ENCODE measurements at places on chromosomes 3 and 15.

- DNase-seq = no peak
Measured at GRCh38 chr3:22792533-22792932, 410.6 kb upstream of the UBE2E2 start.

- DNase-seq = no peak
Measured at GRCh38 chr15:77513226-77513625, 92.5 kb downstream of the HMG20A start.

- no peak for DNase-seq
Measured at GRCh38 chr3:17050506-17050905, 165.8 kb downstream of the PLCL2 start.

DNA sequence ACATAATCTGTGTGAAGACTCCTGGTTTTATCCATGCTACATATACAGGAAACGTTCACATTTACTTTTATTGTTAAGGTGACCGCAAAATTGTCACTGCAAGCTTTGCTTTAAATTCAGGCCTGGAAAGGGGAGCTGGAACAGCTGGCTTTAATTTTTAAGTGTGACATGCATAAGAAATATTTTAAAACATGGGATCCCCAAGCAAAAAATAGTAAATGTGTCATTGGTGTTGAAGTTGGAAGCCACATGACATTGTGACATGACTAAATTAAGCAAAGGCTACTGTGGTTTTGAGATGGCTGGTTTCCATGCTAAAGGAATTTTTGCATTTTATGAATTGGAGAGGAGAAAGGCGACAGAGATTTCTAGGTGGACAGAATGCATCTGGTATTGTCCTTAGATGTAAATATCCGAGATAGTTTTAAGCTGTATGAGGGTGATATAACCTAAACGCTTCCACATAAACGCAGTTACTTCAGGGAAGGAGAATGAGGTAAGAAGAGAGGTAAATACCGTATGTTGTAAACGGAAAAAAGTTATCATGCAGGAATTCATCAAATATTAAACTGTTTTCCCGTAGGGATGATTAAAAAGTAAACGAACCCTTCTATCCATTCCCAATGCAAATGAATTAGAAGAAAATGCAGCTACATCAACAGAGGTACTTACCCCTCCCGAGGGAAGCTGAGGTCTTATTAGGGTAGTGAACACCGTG is 927 bp upstream of the FYTTD1 start:
- DNase-seq = no peak

DNA sequence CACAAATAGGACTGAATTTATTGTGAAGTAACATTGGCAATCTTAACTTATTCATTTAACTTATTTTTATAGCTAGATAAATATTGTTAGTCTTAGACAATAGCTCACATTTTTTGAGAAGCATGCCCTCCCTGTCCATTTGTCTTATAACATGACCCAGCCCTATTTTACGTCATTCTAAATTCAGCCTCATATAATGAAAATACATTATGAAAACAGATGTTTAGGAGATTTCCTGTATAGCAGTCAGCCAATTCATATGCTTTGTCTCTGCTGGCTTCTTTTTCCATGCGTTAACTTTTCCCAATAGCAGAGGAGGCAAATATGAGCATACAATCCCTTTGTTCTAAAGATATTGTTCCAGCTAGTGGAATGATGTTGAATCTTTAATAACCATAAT is 29.3 kb downstream of the CD200 start:
- DNase-seq = no peak

GRCh38 chr3:124976383-124976782 is 41.8 kb upstream of the MUC13 start:
- no peak for DNase-seq

- no peak for DNase-seq
Measured at GRCh38 chr3:114060906-114061655, 4.5 kb downstream of the QTRT2 start.

DNA sequence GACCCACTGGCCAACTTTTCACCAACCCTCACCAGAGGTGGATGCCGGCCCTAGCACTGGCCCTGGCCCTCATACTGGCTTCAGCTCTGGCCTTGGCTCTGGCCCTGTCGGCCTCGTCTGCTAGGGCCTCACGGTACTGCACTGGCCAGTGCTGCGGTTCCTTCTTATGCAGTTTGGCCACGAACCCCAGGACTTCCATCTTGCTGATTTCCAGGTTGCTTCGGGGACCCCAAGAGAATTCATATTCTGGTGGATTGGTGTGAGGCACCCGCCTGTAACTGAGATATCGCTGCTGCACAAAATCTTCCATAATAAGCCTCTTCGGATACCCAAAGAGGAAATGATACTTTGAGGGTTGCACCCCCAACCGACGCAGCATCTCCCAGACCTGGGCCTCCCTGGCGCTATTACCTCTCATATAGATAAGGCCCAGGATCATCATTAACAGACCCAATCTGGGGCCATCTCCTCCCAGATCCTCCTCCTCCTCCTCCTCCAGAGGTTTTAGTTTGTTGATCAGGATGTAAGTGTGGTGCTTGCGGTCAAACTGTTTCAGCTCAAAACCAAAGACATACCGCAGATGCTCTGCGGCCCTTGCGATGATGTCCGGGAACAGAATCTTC is 883 bp downstream of the MAGEF1 start:
- DNase-seq = peak; percentile 53

DNA sequence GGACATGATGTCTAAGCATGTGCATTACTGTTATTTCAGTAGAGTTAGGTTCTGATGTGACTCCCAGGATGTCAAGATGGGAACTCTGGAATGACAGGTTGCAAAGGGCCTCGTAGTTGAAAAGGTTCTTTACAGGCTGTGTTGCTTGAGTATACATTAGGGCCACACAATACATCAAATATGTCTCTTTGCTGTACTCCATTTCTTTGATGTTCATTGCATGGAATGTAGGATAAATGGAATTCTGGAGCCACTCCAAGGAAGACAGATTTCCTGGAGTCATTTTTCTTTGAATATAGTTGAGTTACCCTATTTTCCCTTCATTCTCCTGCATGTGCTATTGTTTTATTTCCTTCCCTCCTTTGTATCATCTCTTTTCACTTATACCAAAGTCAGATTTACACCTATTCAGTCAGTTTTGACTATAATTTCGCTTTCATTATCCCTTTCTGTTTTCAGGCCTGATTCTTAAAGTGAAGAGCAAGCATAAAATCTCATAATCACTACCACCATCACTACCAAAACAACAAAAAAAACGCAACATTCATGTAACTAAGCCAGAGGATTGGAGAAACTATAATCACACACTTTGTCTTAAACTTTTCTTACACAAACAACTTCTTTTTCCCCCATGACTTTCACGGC is 61.2 kb upstream of the PTX3 start:
- DNase-seq = no peak

DNA sequence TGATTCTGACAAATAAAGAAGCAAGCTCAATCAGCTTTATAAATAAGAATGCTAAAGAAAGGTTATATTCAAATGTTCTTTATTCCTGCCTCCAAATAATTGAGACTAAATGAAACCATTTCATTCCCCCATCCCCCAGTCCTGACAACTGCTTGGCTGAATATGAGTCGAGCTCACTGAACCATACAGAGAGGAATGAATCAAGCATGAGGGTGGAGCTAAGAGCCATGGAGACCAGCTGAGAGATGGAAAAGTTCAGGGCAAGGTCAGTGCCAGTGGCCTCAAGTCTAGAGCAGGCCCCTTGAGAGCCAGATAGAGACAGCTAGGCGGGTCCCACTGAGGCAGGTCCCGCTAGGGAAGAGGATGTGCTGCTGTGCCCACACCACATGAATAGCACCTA is 188.7 kb upstream of the EIF1B start:
- no peak for DNase-seq

DNA sequence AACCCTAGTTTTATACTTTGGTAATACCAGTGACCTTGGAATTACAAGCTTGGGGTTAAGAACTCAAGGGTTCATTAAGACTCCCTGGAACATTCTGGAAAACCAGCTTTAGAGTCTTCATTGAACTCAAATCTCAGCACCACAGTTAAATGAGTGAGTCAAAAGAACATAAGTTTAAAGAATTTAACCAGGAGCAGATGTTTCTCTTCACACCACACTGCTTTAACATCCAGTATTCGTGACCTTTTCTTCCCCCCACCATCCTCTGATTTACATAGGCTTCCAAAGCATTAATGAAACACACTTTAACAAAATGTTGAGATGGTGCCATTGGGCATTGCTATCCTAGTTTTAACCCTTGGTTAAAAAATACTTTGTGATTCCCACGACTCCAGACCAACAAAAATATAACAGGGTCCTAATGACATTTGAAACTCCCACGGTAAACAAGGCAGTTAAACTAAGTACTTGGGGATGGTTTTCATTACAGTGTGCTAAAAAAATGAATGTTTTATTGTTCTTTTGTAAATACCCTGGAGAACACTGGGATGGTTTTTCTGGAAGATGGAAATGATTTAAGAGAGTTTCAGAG is 123.9 kb downstream of the OXNAD1 start:
- DNase-seq = no peak

Data from NCI-H2081 (cell line).